ENCODE measurements at places on chromosomes 6 and 20.

GRCh38 chr20:62174021-62174804 is 8.6 kb upstream of the MTG2 start:
- no peak for DNase-seq

DNA sequence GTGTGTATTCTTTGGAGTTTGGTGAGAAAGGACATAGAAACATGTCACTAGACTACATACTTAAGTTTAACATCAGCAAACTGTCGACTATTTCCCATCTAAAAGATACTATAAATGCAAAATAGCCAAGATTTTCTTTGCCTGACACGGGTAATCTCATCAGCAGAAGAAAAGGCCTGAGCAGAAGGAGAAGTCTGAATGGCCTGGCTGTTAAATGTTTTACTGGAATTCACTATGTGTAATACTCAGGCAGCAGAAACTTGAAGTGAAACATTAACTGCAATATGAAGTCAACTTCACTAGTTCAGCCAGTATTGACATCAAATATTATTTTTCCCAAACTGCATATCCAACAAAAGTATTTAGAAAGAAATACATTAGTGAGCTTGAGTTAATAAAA is 6.4 kb upstream of the DSE start:
- no peak for DNase-seq

DNA sequence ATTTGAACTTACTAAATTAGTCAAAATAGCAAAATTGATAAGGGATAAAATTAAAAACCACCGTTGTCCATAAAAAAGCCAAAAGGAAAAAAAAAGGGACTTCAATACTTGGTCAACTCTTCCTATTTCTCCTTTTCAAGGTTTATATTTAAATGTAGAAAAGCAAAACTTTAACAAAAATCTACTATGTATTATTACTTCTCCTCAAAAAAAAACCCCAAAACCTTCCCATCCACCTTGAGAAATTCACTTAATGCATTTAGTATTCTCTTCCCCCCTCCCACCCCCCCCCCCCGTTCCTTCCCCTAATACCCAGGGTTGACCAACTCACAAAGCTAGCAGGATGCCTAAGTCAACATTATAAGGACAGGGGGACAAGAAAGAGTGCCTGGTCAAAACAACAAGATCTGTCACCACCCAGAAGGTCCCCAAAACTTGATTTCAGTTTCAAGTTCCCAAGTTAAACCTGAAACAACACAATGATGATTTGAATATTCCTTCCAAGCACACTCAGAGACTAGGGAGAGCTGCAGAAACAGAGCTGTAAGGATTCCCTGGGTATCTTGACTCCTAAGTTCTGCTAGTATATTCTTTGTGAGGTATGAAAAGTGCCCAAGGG is 14.6 kb downstream of the GMDS start:
- DNase-seq = no peak

- no peak for DNase-seq
These were observed 124.6 kb downstream of the SYCP2 start for GRCh38 chr20:59808729-59809381.

DNA sequence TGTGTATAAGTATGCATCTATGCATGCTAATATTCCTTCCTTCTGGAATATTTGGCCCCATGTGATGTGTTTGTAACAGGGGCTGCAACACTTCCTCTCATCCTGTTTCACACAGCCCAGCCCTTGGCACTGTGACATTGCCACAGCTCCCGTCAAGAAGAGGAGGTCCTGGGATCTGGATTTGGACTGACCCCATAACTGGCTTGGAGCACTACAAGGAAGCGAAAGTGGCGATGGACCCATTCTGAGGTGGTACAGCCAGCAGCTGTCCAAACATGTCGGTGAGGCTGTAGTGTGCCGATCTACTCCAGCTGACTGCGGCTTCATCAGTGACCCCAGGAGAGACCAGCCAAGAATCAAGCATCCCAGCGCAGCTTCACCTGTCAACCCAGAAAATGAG is 18.2 kb downstream of the SYNDIG1 start:
- no peak for DNase-seq

DNA sequence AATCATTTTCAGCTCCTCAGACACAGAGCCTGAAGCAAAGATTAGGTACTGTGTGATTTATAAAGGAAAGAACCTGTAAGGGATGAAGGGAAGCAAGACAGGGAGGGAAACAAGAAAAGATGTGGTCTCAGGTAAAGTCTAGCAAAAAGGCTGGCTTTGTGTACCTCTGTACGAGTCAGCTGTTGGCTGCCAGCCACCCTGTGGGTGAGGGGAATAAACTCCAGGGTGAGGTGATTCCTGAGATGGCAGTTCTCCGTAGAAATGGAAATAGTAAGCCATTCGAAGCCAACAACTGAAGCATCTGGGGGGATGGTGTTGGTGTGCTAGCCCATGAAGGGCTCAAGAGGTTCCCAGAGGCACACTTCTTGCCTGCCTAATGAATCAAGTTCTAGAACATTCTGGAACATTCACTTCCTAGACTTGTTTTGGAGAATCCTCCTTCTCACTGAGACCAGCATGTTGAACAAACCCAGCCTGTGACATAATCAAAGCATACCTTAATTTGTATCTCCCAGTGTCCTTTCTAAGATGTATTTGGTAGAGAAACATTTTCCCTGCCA is 10.6 kb upstream of the TTPAL start:
- DNase-seq = no peak

GRCh38 chr20:46731770-46732169 is 22.3 kb downstream of the SLC2A10 start:
- no peak for DNase-seq

- no peak for DNase-seq
These were observed 83.1 kb downstream of the KIZ start for GRCh38 chr20:21208999-21209398.

- no peak for DNase-seq
These were observed 15.8 kb upstream of the STX16 start for GRCh38 chr20:58635279-58635665.

DNA sequence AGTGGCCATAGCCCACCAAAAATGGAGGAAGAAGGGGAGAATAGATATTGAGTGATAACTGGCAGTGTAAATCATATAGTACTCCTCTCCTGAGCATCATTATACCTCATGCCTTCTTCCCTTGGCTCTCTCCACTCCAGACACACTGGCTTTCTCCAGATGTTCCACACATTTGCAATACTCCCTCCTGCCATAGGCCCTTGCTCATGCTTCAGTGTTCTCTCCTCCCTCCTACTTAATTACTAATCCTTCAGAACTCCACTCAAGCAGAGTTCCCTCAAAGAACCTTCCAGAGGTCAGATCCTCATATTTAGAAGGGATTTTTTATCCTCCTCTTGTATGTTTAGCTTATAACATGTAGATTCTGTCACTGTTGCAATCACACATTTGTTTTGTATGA is 279.5 kb upstream of the SUPT3H start:
- no peak for DNase-seq

DNA sequence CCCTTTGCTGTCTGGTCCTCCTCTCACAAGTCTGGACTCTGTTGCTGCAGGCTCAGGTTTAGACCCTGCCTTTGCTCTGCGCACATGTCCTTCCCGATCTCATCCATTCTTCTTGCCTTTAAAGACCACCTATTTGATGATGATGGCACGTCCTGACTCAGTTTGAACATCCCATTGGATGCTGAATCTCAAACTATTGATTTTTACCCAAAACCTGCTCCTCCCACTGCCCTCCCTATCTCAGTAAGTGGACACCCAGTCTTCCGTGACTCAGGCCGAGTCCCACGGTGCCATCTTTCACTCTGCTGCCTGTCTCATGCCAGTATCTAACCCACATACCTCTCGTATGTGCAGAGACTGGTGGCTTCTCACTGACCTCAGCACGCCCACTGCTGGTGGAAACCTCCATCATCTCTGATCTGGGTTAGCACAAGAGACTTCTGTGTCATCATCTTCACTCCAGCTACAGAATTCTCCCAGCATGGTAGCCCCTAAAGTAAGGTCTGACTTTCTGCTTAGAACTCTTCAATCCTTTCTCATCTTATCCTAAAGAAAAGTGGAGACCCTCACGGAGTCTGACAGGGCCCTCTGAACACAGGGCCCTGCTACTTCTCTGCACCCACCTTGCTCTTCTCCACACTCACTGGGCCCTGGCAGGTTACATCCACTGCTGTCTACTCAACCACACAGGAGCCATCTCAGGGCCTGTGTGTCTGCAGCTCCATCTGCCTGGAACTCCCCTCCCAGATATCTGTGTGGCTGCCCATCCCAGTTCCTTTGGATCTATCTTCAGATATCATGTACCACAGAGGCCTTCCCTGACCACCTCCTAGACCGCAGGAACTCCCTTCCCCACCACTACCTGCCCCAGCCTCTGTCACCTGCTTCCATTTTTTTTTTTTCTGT is 387.1 kb upstream of the AGPAT4 start:
- no peak for DNase-seq

DNA sequence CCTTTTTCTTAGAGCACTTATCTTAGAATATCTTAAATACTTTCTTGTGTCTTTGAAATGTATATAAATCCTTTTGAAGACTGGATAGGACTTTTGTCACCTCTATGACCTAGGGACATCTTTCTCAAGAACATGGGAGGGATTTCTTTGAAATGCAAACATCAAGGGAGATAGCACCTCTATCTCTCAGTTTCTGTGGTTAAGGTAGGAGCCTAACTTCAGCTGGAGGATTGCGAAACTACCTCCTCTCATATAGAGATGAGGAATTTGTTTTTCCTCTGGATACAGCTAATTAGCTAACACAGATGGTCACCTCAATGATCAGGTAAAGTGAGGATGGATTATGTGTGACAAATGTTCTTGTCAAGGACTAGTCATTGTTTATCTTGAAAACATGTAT is 631.3 kb upstream of the IMPG1 start:
- DNase-seq = no peak

GRCh38 chr6:79812195-79812594 is 135.2 kb downstream of the ELOVL4 start:
- no peak for DNase-seq

GRCh38 chr6:113411011-113411410 is 446.1 kb upstream of the MARCKS start:
- no peak for DNase-seq

DNA sequence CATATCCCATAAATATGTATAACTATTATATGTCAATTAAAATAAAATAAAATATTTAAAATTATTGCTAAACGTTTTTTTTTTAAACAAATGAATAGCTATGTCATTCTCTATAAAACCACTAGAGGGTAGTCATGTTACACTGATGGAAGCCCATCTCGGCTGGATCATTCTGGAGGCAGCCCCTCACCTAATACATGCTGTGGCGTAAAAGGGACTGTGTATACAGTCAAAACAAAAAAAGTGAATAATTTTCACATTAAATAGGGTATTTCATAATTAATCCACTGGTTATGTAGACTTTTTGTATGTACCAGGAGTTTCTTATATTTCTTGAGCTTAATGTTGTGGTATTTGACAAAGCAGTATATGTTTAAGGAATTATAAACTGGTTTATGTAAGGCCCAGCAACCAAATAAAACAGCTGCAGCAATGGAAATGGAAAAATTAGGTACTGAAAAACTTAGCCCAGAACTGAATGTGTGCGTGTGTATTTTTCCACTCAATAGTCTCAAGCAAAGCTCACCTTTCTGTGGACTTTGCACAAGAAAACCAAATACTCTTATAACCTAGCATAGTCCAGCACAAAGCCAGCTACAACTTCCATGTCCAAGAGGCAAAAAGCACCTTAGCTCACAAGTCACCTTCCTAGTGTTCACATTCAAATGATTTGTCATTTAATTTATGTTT is 81.7 kb downstream of the COL9A1 start:
- peak; percentile 2 for DNase-seq

- peak; percentile 22 for DNase-seq
These were observed 73.3 kb downstream of the SLC22A23 start for GRCh38 chr6:3383525-3383924.

DNA sequence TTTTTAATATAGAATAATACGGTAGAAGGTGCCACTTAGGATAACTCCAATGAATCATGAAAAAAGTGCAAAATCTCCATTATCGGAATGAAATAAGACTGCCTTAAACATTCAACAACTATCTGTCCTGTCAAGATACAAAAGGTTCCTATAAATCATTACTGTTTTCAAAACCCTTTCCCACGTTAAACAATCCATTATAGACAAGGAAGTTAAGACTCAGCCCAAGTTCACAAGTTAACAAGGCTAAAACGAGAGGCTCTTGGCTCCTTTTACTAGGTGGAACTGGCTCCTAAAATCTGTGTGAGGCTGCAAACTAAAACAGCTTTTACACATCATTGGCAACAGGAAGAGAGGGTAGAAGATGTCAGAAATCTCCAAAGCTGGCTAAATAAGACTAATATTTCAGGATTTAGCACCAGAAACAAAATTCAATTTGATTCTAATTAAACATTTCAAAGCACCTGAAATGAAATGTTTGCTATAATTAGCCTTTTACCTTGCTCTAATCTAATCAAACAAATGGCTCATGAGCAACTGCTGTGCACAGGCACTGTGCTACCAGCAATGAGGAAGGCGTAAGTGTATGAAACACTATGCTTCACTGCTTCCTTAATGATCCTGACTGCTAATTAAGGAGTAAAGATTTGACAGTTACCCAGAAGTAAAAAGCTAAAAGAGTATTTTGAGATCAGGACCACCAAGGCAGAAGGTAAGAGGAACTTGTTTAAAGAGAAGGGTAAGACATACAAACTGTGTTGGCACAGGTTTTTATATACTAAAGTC is 109.7 kb downstream of the DST start:
- DNase-seq = no peak

GRCh38 chr6:96923400-96923799 is 1.1 kb upstream of the KLHL32 start:
- DNase-seq = no peak

DNA sequence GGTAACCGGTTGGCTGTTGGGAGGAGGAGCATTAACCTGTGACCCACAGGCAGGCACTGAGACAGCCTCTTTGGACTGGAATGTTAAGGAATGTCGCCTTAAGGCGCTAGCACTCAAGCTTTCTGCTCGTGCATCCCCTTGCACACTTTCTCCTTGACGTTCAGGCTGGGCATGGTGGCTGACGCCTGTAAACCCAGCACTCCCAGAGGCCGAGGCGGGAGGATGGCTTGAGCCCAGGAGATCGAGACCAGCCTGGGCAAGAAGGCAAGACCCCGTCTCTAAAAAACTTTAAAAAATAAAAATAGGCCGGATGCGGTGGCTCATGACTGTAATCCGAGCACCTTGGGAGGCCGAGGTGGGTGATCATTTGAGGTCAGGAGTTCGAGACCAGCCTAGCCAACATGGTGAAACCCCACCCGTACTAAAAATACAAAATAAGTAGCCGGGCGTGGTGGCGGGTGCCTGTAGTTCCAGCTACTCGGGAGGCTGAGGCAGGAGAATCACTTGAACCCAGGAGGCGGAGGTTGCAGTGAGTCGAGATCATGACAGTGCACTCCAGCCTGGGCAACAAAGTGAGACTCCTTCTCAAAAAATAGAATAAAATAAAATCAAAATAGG is 1.9 kb upstream of the GID8 start:
- no peak for DNase-seq

DNA sequence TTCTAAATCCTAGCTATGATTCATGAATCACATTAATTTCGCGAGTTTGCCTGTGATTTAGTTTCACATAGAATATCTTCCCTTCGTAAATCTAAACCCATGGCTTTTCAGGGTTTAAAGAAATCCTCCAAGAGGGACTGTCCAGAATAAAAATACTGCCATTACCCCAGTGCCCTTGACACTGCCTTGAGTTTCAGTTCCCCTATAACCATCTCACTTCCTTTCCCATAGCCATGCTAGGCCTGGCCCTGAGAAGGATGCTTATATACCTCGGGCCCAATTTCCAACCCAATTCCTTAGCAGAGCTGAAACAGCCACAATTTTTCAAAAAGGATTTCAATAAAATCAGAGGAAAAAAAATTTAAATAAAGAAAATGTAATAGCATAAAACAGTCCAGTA is 697.3 kb downstream of the FRK start:
- no peak for DNase-seq

GRCh38 chr6:139313229-139313628 is 21.4 kb upstream of the TXLNB start:
- DNase-seq = no peak

GRCh38 chr6:155648301-155648700 is 192.7 kb upstream of the NOX3 start:
- no peak for DNase-seq

Measured in GM12891 (cell line).